ENCODE measurements at places on chromosomes 7 and 10.

GRCh38 chr7:137990251-137990941 is 11.5 kb downstream of the CREB3L2 start:
- DNase-seq: no peak

- no peak for DNase-seq
These were observed 826.1 kb downstream of the GRM8 start for GRCh38 chr7:126426652-126427051.

GRCh38 chr7:68684996-68685395 is 913.3 kb upstream of the AUTS2 start:
- DNase-seq: no peak

DNA sequence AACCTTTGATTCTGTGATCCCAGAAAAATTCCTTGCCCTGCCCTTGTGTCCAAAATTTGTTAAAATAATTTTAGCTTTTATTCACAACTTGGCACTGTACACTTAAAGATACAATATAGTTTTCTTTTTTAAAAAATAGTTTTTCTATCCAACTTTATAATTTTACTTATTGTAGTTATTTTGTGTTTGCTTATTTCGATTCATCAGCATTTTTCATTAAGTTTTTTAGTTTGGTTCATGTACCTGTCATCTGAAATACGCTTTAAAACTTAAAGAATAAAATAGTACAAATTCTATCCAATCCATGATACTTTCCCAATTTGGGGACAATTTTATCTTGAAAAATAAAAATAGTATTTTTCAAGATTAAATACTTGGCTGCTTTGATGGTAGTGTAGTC is 514.8 kb downstream of the AUTS2 start:
- DNase-seq: no peak

DNA sequence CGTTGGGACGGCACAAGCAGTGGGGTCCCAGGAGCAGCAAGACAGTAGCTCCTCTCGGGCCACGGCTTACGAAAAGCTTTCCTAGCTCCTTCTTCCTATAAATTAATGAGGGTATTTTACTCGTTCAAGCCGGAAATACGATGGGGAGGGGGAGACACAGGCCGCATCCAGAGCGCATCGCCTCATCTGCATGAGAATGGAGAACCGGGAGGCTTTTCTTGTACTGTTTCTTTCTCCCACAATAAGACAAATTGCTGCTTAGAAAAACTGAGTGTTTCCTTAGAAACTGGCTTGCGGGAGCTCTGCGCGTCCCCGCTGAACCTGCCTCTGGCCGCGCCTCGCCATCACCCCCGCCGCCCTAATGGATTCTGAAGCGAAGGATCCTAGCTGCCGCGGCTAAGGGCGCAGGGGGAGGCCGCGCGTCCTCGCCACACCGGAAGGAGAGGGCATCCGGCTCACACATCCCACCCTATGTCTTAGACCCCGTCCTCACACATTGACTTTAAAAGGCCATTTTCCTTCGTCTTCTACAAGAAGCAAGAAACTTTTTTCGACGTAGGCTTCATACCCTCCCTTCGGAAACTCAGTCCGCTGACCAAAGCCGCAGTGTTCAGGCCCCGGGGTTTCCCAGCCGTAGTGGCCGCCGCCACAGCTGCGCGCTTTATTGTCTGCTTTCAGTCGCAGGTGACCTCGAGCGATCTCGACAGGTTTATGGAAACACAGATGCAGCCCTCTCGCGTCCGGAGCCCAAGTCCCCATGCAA is 8.8 kb downstream of the NXPH1 start:
- DNase-seq: no peak

GRCh38 chr10:103481974-103482531 is 3.0 kb upstream of the CALHM3 start:
- DNase-seq: peak; percentile 73

DNA sequence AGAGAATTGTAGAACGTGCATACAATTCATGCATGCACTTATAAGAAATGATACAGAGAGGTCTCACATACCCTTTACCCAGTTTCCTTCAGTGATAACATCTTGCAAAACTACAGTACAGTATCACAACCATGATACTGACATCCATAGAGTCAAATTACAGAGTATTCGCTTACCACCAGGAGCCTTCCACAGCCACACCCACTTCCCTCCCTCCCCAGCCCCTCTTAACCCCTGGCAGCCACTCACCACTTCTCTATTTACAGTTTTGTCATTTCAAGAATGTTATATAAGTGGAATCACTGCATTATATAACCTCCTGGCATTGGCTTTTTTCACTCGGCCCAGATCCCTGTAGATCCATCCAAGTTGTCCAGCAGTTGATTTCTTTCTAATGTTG is 143.8 kb downstream of the ZNF248 start:
- no peak for DNase-seq

GRCh38 chr10:87703771-87704170 is 44.1 kb downstream of the PAPSS2 start:
- DNase-seq: no peak

DNA sequence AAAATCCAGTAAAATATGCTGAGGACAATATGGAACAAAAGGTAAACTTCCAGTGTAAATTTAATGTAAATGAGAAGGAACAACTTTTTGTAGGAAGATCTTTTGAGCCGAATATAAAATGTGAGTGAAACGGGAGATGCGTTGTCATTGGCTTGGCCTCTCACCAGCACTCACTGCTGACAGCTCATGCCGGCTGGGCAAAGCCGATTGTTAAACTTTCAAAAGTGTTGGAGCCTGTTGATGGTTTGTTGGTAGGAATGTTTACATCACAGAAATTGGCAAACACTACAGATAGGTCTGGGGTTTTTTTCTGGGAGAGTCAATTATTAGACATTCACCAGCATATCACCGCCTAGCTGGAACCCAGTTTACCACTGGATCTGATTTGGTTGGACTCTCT is 6.1 kb downstream of the PSTK start:
- no peak for DNase-seq

DNA sequence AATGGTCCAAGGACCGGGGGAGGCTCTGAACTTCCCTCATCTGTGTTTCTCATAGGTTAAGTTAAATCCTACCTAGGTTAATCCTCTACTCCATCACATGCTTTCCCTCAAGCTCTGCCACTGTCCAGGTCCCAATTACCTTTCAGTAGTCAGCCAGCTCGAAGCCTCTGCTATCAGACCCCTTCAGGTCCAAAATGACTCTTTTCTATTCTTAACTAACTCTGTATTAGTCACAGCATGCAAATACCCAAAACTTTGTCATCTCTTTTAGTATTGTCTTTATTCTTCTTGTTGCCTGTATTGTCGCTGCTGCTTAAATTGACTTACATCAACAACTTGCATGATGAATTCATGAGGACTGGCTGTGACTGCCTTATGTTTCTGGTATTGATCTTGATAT is 15.3 kb downstream of the PPP1R17 start:
- no peak for DNase-seq

DNA sequence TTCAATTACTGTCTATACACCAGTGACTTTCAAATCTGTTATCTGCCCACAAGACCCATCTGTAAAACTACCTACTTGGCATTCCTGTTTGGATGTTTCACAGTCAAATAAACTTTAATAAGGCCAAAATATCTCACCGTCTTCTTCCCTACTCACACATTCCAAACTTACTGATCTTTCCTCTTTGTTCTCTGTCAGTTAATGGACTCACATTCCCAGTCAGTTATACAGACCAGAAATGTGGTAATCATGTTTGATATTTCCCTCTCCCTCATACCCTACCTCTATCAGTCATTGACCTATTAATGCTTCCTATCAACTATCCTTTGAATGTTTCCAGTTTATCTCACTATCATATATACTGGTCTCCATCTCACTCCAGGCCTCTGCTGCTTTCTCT is 28.5 kb upstream of the HDAC9 start:
- no peak for DNase-seq

DNA sequence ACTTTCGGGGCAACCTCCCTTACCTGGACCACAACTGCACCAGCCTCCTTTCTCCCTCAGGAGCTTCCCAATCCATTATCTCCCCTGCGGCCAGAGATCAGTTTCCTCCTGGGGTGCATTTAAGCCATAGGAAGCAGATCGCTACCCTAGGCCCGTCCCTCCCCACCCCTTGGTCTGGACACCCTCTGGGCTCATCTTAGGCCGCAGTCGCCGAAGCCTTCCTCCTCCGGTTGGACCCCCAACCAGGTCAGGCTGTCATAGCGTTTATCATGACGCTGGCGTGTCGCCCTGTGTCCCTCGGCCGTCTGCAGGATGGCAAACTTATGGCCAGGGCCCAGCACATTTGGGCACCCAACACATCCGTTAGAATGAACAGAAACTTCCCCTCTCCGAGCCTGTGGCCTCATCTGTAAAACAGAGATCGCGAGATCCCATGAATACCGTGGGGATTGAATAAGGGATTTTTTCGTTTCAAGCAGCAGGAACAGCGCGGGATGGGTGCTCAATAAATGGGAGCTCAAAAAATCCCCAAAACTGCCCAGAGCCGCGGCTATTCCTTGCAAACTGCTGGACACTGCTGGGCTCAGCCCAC is 669 bp upstream of the AP5Z1 start:
- no peak for DNase-seq

GRCh38 chr7:73895626-73896025 is 34.7 kb downstream of the TMEM270 start:
- DNase-seq: no peak

DNA sequence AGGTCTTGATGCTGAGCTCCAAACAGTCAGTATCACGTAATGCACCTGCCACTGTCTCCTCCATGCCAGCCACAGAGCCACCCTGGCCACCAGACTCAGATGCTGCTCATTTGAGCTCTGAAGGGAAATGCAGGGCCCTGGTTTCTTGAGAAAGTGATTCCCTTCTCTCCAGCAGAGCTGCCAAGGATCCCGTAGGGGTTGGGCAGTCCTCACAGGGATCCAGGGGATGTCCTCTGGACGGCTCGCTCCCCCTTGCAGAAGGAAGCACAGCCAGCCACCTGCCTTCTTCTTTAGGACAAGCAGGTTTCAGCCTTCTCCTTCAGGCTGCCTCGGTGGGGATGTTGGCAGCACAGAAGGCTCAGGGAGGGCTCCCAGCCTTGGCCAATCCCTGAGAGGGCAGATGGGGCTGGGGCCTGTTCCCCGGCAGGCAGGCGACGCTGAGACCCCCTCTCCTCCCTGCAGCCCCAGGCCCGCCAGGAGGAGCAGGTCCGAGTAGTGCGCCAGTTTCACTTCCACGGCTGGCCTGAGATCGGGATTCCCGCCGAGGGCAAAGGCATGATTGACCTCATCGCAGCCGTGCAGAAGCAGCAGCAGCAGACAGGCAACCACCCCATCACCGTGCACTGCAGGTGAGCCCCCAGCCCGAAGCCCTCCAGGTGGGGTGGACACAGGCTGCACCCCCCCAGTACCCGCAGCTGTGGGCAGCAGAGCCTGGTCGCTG is 48.9 kb downstream of the MKI67 start:
- no peak for DNase-seq

DNA sequence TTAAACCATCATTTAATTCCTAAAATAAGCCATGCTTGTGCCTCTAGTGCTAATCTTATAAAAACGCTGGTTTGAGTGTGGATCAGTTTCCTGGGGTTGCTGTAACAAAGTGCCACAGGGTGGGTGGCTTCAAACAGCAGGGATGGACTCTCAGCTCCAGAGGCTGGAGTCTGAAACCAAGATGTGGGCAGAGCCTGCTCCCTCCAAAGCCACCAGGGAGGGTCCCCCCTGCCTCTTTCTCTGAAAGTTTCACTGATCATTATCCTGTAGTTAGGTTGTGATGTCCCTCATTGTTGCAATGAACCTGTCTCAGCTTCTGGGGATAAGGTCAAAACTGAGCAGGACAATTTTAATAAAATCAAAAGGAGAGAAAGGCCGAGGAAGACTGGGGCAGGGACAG is 251.9 kb upstream of the TCERG1L start:
- DNase-seq: no peak

DNA sequence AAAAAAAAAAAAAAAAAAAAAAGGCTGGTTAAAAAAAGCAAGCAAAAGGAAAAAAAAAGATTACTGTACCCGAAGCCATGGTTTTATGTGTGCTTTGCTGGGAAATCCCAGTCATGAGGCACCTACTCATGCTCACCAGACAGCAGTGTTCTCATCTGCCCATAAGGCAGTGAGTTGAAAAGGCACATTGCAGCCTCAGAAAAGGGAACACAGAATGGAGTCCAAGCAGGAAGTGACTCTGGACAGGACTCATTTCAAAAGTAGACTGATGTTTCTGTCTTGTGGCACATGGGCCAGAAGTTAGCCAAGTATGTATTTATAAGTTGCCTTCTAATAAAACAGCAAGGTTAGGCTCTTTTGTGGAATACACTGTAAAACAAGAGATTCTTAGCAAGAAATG is 40.2 kb downstream of the PDSS1 start:
- peak; percentile 91 for DNase-seq

- no peak for DNase-seq
These were observed 503.7 kb downstream of the TNS3 start for GRCh38 chr7:47078241-47078640.

DNA sequence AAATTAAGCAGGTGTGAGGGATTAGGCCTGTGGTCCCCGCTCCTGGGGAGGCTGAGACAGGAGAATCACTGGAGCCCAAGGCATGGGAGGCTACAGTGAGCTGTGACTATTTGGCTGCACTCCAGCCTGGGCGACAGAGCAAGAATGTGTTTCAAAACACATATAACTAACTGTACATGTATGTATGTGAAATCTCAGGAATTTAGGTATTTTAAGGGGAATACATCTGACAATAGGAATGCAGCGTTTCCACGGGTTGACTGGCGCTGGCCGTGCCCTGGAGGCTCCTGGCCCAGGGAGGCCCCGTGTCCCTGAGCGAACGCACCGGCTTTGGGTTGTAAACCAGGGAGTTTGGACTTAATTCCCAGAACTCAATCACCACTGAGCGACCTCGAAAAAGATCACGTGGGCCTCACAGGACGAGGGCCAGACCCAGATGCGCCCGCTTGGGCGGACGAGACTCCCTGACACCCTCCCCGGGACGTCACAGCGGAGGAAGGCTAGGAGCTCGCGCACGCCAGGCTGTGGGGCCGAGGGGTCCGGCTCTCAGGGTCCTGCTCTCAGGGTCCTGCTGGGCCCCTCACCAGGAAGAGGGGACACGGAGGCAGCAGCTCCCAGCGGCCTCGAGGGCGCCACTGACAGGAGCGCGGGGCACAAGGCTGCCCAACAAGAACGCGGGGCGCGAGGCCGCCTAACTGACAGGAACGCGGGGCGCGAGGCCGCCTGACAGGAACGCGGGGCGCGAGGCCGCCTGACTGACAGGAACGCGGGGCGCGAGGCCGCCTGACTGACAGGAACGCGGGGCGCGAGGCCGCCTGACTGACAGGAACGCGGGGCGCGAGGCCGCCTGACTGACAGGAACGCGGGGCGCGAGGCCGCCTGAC is 18.4 kb downstream of the PTPRN2 start:
- DNase-seq: no peak

DNA sequence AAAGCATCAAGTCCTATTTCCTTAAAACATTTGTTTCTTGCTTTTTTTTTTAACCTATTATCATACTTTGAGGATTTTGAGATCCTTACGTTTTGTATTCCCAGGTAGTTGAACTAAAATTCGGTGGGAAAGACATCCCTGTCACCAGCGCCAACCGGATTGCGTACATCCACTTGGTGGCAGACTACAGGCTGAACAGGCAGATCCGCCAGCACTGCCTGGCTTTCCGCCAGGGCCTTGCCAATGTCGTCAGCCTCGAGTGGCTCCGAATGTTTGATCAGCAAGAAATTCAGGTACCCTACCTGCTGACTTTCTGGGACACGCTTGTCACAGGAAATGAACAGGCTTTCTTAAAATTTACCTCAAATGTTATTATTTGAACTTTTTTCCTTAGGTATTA is 83.0 kb upstream of the DNAJB6 start:
- no peak for DNase-seq

GRCh38 chr10:112227331-112227987 is 43.9 kb upstream of the GPAM start:
- DNase-seq: no peak
